NCI-H2171 treated with DMSO at 0.1 percent for 48 hours (cell line): ENCODE measurements at places on chromosomes 2 and 18.

GRCh38 chr2:71064110-71064611 is 4.3 kb upstream of the NAGK start:
- DNase-seq, result no peak

- no peak for DNase-seq
These were observed 152.6 kb downstream of the ANKRD44 start for GRCh38 chr2:197157879-197158537.

- no peak for DNase-seq
These were observed 116.8 kb downstream of the SPTBN1 start for GRCh38 chr2:54572636-54573536.

- DNase-seq, result no peak
These were observed 153.7 kb upstream of the KCTD1 start for GRCh38 chr18:26702086-26702485.

GRCh38 chr2:238077292-238077691 is 16.5 kb downstream of the SCLY start:
- DNase-seq, result no peak

- no peak for DNase-seq
These were observed 13.6 kb downstream of the FRZB start for GRCh38 chr2:182852801-182853200.

- no peak for DNase-seq
These were observed 486.4 kb downstream of the BCL11A start for GRCh38 chr2:60067006-60067405.

DNA sequence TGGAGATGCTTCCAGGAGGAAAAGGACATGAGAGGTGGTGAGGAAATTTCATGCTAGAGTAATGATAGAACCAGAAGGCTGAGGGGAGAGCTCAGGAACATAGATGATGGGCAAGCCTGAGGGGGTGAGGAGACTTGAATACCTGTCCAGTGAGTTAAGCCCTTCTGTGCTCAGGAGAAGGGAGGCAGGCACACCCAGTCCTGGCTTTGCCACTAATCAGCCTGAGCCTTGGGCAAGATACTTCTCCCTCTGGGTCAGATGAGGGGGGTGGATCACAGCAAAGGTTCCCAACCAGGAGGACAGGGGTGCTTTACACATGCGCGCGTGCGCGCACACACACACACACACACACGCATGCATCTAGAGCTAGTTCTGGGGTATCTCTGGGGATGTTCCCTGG is 151.6 kb upstream of the MSH6 start:
- DNase-seq, result no peak

DNA sequence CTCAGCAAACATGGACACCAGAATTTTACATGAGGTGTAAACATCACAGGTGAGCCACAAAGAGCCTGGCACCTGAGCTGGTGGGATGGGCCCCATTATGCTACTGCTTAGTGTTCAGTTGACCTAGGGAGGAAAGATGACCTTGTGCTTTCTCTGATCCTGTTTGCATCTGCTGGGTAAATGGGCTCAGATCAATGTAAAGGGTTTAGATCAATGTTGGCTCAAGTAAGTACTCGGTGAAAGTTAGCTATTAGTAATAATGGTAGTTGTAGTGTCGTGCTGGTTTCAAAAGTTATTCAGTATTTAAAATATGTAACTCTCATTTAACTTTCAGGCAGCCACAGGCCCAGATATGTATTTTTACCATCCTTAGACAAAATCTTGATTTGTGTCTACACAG is 19.8 kb downstream of the ABHD3 start:
- DNase-seq, result no peak
